ENCODE measurements at places on chromosomes 11 and 22.
A peak's percentile ranks its signal among the peaks of the same experiment; 100 is the strongest.

DNA sequence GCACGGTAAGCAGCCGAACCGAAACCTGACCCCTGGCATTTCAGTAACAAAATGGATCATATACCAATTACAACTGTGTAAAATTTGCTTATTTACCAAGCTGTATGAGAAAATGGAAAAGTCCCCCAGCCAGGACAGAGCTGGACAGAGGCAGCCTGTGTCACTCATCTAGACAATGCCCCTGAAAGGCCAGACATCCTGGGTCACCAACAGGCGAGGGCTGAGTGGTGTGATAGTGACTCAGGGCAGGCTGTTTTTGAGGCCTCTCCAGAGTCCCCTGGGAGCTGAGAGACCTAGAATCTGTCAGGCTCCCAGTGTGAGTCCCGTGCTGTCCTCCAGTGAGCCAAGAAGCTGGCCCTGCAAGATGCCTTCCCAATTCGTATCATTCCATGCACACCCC is 680.4 kb downstream of the TBC1D22A start:
- no peak for DNase-seq

DNA sequence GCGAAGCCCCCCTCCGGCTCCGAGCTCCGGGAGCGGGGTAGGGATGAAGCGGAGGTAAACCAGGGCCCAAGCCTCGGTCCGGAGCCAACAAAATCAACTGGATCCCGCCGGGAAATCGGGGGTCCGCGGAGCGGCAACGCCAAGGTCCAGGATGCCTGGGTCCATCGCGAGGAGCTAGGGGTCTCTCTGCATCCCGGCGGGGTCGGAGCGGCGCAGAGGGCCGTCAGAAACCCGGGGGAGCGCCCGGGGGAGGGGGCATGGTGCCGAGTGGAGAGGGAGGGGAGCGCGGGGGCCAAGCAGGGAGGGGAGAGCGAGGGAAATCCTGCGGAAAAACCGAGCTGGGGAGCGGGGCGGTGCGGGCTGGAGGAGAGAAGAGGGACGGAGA is 51.8 kb downstream of the SLC22A12 start:
- no peak for DNase-seq

DNA sequence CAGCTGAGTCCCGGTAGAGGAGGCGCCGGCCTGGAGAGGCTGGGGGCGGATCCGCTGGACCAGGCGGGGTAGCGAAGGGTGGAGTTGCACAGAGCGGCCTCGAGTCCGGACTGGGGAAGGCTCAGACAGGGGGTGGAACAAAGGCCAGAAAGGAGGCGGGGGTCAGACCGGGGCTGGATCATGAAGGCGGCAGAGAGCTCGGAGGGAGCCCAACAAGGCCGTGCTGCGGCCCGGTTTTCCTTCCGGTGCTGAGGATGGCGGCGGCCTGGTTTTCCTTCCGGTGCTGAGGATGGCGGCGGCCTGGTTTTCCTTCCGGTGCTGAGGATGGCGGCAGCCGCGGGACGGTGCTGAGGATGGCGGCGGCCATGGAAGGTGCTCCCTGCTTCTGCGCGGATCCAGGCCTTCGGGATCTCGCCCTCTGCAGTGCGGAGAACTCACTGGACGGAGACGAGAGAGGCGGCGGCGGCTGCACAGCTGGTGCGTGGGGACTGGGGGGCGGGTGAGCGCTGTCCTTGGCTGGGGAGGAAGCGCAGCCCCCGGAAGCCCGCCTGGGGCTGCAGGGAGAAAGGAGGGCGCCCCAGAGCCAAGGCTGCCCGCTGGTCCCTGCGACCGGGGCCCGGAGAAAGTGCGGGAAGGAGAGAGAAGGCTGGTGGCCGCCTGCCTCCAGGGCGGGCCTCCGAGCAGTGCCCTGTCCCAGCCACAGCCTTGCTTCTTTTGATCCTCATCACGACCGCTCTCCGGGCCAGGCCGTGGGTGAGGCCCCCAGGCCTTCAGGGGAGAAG is 350.4 kb upstream of the B3GAT1 start:
- DNase-seq = no peak

DNA sequence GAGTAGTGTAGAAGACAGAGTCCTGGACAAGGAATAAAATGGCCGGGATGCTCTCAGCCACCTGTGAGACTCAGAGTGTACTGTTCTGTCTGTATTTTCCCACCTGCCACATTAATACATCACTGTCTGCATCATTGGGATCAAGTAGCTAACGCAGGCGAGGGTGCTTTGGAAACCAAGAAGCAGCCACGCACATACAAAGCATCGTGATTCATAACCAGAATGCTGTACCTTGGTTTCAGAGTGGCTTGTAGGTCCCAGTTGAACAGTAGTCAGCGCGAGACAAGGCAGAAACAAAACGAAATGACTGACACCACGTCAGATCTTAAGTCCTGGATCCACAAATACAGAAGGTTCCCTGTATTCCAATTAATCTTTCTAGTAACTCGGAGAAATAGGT is 198.3 kb downstream of the GRIK4 start:
- DNase-seq = no peak

GRCh38 chr11:122311216-122311755 is 195.3 kb upstream of the BLID start:
- no peak for DNase-seq

DNA sequence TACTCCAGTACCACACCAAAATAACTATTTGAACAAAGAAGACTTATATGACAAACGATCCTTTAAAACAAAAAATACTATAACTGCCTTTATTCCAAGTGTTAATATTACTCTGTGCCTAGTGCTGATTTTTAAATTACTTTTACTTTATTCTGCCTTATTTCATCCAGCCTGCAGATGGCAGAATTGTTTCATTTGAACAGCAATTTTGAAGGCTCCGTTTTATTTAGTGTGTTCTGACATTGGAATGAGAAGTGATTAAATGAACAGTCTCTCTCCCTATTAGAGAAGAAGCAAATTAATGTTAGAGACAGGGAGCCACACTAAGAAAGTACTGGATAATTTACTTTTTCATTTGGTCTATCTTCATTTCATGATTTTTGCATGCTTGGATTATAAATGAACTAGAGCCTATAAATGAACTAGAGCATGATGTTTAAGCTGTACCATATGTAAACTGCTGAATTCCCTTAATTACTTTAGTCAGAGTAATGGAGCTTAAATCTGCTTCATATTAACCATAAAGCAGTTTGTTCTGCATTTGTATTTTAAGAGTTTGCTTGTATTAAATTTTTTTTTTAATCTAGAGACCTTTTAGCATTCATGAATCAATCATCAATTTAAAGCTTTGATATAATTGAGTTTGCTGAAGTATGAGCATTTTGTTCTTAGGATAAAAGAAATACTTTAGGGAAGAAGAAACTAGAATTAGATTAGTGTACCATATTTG is 9.8 kb downstream of the PDHX start:
- DNase-seq = peak; percentile 33

- DNase-seq = no peak
Measured at GRCh38 chr11:105202422-105202821, 62.9 kb upstream of the CARD18 start.

- no peak for DNase-seq
Measured at GRCh38 chr22:23184764-23185113, 4.4 kb downstream of the BCR start.

DNA sequence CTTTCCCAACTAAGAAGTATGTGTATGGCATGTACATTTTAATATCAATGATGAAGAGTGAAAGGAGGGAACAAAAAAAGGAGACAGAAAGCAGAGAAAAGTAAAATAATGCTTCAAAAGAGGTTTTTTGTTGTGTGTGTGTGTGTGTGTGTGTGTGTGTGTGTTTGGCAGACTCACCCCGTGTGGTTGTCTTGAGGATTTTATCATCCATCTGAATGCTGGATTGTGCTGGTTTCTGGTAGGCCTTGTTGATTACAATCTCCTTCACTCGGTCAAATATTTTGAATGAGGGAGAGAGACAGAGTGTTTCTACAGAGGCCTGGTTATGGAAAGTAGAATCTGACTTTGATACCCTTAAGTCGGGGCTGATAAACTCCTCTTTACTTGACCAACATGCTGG is 128.5 kb downstream of the ENTHD1 start:
- DNase-seq = no peak

DNA sequence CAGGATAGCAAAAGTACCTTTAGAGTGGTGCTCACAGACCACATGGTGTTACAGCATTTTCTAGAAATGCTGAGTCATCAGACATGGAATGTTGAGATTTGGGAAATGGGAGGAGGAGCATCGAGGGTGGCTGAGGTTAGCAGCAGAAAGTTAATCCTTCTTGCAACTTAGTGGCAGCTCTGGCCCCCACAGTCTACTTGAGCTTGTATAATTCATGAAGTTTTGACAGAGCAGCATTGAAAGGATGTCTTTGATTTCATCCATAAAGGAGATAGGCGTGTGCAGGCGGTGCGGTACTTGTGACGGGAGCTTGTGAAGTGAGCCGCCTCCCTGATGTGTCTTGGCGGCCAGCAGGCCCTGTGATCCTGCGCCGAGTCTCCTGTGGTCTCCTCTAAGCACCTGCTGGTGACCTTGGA is 330.5 kb downstream of the TBC1D22A start:
- DNase-seq = peak; percentile 64

DNA sequence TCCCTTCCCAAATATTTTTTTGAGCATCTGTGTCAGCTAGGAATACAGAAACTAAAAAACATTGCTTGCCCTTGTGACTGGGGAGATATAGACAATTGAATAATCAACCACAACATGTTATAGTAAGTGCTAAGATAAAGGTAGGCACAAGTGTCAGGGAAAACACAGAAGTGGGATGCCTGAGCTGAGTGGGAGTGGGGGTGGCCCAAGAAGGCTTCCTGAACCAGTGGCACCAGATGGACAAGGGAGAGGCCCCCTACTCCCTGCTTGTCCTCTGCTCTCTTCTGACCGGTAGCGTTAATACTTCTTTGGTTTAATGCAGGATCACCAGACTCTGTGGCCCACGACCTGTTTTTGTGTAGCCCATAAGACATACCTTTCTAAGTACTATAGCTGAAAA is 48.8 kb downstream of the PACS1 start:
- DNase-seq = no peak

DNA sequence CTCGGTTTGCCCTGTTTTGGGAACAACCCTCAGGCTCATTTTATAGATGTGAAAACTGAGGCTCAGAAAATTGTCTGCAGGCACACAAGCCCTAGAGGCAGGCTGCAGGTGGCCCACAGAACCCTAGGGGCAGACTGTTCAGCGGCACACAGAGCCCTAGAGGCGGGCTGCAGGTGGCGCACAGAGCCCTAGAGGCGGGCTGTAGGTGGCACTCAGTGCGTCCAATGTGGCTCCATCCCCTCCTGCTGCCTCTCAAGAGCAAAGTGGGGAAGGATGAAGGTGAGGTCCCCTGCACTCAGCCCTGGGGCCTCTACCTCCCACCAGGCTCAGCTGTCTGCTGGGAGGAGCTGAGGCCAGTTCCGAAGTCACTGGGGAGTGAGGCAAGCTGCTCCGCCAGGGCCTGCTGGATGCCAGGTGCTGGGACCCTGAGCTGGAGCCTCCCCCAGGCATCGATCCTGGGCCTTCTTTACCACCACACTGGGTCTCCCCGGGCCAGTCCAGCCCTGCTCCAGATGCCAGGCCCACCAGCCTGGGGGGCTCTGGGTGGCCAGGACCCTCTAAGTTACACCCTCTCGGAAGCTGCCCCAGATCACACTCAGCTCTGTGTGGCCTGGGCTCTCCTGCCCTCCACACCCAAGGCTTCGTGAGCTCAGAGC is 2.3 kb downstream of the ACY3 start:
- DNase-seq = no peak

DNA sequence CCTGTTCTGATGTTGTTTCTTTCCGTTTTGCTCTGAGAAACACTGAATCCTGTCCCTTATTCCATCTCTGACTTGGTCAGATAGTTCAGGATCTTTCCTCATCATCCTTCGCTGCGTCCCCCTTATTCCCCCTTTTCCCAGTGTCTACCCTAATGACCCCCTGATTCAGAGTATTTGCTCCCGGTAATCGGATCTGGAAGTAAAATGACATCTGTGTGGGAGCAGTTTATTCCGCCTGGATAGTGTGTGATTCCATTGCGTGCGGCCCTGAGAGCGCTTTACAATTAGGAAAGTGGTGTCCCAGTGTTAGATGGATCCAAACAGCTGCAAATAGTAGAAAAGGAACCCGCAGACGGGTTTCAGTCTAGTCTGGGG is 606 bp downstream of the DRG1 start:
- DNase-seq = peak; percentile 47

Measured in foreskin fibroblast (primary cell).